ENCODE measurements at places on chromosomes 3 and 15. TPM values are rescaled to one million over a fixed set of nuclear protein-coding genes. Genes with fewer than 3 reads are reported as not detected.

The SERPINI2 gene
- not detected for polyA plus RNA-seq

The SLC6A1 gene
- polyA plus RNA-seq: not detected

The GOLGA8T gene
- polyA plus RNA-seq: 0.04 TPM

The FGF12 gene
- polyA plus RNA-seq: 0.76 TPM

The KLF15 gene
- 2.8 TPM for polyA plus RNA-seq

The ACOX2 gene
- polyA plus RNA-seq: 10.7 TPM

The NMNAT3 gene
- 1.1 TPM for polyA plus RNA-seq

The NR2E3 gene
- 0.04 TPM for polyA plus RNA-seq

The PARP6 gene
- 60.0 TPM for polyA plus RNA-seq

DNA sequence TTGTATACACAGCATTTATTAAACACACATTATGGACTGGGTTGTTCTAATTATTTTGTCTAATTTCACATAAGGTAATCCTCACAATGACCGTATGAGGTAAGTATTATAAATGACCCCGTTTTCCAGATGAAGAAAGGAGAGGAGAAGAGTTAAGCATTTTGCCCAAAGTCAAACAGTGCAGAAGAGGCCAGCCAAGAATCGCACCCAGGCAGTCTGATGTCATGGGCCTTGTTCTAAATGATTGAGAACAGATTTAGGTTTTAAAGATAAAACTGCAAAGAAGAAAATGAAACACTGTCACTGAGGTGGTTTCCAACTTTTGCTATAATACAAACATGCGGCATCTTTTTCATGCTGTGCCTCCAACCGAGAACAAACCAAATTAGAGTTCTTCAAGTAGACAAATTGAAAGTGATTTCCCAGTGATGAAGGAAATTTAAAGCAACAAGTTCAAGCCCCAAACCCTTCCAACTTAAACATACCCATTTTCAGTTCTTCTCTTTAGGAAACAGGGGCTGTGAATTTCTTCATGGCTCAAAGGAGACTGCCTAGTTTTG, 155.3 kb downstream of the THRB start:
- no peak for DNase-seq

DNA sequence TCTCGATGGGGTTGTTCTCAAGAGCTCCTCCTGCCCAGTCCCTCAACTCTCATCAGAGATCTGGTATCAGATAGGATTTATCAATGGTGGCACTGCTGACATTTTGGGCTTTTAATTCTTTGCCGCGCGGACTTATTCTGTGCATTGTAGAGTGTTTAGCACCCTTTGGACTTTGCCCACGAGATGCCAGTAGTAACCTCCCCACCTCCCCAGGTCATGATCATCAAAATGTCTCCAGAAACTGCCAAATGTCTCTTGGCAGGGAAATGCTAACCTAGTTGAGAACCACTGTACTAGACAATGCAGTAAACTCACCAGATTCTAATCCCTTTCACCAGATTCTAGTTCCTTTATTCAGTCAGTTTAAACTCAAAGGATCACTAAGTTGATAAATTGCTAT, 24.0 kb downstream of the SLC27A2 start:
- no peak for DNase-seq

DNA sequence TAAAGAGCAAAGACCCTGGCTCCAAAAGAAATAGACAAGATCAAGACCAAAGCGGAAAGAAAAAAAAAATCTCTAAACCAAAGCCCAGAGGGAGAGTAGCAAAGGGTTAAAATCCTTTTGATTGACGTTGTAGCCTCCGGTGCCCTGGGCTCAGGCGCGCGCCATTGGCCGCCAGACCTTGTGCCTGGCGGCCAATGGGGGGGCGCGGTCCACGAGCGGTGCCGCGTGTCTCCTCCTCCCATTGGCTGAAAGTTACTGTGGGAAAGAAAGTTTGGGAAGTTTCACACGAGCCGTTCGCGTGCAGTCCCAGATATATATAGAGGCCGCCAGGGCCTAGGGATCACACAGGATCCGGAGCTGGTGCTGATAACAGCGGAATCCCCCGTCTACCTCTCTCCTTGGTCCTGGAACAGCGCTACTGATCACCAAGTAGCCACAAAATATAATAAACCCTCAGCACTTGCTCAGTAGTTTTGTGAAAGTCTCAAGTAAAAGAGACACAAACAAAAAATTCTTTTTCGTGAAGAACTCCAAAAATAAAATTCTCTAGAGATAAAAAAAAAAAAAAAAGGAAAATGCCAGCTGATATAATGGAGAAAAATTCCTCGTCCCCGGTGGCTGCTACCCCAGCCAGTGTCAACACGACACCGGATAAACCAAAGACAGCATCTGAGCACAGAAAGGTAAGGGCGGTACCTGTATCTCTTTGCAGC, at the start of gene HES1:
HES1 (plus strand) TSS at position 343 of the 713 bp plus-strand sequence; CDS start at position 576, 233 bp downstream.
- DNase-seq: peak; percentile 99

GRCh38 chr3:75737831-75738493, 47.4 kb downstream of the ZNF717 start:
- DNase-seq: peak; percentile 14

DNA sequence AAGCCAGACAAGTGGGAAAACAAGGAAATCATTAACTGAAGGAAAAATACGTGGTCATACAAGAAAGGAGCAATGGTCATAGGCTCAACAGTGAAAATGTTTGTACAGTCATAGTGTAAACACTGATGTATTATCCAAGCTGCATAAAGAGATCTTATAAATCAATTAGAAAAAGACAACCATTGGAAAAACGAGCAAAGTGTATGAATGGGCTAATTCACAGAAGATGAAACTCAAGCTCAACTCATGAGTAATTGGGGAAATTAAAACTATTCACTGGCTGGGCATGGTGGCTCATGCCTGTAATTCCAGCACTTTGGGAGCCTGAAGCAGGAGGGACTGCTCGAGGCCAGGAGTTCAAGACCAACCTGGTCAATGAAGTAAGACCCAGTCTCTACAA, 6.4 kb upstream of the IGF2BP2 start:
- DNase-seq: no peak

DNA sequence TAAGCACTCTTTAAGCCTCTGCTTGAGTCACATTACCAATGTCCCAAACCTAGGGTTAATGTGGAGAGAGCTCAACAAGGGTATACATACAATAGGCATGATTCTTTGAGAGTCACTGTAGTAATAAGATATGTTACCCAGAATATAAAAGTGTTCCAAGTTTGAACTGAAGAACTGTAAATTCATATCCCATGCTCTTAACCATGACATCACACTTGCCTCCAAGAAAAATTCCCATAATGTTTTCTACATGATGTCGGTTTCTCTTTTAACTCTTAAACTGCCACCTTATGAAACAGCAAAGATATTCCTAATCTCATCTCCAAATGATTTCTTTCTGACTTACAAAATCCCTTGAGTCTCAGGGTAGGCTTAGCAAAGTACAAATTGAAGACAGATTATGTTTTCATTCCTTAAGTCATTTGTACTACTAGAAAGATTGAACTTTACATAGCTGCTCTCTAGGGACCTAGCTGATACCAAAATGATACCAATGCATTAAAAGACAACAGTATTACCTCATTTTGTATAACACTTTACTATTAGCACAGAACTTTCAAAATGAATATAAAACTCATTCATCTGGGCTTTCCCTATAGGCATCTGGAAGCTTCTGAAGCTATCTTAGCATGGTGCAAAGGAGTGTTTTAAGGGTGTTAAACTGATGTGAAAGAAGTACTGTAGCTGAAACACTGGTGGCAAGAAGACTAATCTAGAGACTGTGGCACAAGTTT, 127.1 kb downstream of the KCNMB2 start:
- DNase-seq: no peak

DNA sequence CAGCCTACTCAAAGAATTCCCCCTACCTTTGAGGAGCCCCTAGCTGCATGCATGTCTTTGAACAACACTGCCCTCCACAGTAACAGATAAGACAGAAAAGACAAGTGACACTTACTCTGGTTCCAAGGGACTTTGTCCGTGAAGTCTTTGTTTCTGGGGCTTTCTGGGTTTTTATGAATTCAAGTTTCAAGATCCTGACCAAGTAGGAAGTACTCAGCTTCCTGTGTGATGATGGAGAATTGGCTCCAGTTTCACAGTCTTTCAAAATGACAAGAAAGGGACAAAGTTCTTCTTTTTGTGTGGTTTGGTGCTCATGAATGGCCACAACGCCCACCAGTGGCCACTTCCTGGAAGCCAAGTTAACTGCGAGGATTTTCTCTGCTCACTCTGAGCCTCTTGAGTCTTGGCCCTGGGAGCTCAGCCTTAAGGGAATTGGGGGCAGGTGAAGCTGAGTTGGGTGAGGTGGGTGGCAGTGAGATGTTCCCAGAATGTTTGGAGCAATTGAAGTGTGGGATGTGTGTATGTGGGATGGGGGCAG, at the start of gene CCR1:
CCR1 (minus strand) TSS at position 147 of the 538 bp plus-strand sequence. CDS start 4,000 bp downstream, outside the sequence.
- DNase-seq: no peak

- peak; percentile 40 for DNase-seq
Observed at GRCh38 chr3:112555535-112556170, 6.1 kb downstream of the ATG3 start.

DNA sequence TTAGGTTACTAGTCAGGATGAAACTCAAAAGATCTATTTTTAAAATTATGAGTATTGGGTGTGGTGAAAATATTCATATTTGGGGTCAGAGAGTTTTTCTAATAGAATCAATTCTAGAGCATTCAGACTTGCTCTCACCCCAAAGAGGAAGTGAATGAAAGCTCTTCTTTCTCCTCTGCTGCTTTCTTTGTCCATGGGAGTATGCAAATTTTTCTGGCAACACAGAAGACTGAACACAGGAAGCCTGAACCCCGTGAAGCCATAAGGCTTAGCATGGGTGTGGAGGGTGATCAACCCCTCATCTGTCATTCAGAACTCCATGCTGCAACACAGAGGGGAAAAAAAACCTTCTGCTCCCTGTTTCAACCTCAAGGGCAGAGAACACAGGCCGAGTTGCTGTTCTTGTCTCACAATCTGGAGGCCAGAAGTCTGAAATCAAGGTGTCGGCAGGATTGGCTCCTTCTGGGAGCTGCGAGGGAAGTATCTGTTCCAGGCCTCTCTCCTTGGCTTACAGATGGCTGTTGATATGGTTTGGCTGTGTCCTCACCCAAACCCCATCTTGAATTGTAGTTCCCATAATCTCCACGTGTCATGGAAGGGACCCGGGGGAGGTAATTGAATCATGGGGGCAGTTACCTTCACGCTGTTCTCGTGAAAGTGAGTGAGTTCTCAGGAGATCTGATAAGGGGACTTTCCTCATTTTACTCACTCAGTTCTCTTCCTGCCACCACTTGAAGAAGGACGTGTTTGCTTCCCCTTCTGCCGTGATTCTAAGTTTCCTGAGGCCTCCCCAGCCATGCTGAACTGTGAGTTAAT, 33.7 kb upstream of the CD47 start:
- DNase-seq: peak; percentile 30

- DNase-seq: no peak
Observed at GRCh38 chr15:63837032-63837431, 3.3 kb upstream of the HERC1 start.

DNA sequence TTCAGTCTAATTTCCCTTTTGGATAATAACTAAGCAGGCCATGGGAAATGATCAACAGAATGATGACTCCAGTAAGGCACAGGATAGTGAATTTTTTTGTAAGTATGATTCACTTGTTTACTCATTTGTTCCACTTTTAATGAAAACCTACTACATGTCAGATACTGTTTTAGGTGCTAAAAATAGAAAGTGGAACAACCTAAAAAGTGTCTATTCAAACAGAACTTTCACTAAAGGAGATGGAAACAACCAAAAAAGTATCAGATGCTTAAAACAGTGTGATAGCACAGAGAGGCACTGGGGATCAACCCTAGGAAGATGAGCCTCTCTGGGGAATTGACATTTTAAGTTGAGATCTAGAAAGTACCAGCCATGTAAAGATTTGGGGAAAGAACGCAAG, 11.1 kb downstream of the RYK start:
- DNase-seq: peak; percentile 26

DNA sequence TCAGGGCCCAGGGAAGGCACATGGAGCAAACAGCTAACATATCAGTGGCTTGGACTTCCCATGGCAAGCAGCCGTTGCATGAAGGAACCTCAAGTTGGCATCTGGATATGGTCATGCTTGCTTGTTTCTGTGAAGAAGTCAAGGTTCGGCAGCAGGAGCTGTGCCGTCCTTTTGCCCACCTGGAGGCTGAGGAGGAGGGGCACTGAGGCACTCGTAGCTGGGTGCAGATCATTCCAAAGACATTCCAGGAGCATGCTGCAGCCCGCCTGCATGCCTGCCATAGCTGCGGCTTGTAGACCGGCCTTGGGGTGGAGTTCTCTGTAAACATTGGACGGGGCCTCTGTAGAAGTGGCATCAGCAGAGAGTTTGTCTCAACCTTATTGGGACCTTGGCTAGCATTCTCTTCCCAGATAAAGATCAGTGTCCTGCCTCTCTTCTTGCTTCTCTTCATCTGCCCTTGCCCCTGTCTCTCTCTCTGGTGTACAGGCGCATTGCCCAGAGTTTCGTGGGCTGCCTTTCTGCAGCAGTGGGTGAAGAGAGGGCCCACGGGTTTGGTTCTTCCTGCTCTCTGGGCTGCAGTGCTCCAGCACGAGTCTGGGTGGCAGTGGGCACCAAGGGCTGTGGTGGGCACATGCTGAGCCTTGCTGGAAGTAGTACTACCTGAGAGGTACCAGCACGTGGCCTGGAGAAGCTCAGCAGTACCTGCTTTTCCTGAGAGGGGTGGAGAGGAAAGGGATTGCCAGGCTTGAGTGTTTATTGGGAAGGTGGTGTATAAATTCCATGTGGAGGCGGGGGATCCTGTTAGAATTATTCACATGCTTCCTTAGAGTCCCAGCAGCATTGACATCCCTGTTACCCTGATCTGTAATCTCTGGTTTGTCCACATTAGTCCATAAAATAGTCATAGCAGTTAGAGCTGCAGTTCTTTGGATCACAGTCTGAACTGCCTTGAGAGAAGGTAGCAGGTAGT, 49.4 kb downstream of the CHCHD6 start:
- no peak for DNase-seq

DNA sequence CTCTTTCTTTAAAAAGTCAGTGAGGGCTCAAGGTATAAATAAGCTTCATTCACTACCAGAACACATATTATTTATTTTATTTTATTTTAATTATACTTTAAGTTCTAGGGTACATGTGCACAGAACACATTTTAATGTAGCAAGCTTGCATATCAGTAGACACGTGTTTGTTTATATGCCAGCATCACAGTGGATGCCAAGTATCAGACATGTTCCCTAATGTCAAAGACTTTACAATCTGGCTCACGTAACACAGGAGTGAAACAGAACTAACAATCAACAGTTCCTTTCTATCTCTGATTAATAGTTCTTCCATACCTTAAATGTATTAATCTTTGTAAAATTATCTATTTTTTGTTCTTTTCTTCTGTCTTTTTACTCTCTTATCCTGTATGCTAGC, 23.3 kb upstream of the ENTPD3 start:
- no peak for DNase-seq

DNA sequence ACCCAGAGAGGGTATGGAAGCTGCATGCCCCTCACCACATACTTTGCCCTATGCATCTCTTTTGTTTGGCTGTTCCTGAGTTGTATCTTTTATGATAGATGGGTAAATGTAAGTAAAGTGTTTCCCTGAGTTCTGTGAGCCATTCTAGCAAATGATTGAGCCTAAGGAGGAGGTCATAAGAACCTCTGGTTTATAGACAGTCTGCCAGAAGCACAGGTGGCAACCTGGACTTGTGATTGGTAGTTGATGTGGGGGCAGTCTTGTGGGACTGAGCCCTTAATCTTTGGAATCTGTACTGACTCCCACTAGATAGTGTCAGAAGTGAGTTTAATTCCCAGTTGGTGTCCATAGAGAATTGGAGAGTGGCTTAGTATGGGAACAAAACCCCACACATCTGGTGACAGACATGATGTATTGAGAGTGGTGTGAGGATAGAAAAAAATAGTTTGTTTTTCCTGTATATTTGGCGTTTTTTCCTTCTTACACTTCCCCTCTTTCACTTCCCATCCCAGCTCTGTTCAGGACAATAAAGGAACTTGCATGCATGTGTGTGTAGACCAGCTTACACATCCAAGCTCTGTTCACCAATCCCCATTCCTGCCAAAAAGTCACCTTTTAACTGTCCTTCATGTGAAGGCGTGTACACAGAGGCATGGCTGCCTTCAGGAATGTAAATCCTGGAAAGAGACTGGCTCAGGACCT, 38.1 kb upstream of the SPPL2A start:
- DNase-seq: no peak

All from endothelial cell of umbilical vein (primary cell).